ENCODE measurements at places on chromosomes 3 and 15. TPM values are rescaled to one million over a fixed set of nuclear protein-coding genes. Genes with fewer than 3 reads are reported as not detected.

HYAL1 gene
- 1.2 TPM for total RNA-seq

EEFSEC gene
- 2.9 TPM for total RNA-seq

KLHL6 gene
- total RNA-seq: 0.26 TPM

CLDN18 gene
- total RNA-seq: not detected

CTXN2 gene
- total RNA-seq: not detected

PPIB gene
- 1,108 TPM for total RNA-seq

CNTN4 gene
- not detected for total RNA-seq

GPR15 gene
- total RNA-seq: not detected

BDH1 gene
- total RNA-seq: 0.93 TPM

PPARG gene
- 14.3 TPM for total RNA-seq

CPA3 gene
- total RNA-seq: 0.12 TPM

UROC1 gene
- not detected for total RNA-seq

CPNE4 gene
- total RNA-seq: not detected

CRYGS gene
- total RNA-seq: 1.1 TPM

SEMA5B gene
- 3.6 TPM for total RNA-seq

Measured in aortic smooth muscle cell (primary cell).